ENCODE measurements at places on chromosomes 13 and 19. TPM values are rescaled to one million over a fixed set of nuclear protein-coding genes. Genes with fewer than 3 reads are reported as not detected.

GRCh38 chr19:6721773-6722172 is 1.3 kb upstream of the C3 start:
- DNase-seq, result peak; percentile 46

DNA sequence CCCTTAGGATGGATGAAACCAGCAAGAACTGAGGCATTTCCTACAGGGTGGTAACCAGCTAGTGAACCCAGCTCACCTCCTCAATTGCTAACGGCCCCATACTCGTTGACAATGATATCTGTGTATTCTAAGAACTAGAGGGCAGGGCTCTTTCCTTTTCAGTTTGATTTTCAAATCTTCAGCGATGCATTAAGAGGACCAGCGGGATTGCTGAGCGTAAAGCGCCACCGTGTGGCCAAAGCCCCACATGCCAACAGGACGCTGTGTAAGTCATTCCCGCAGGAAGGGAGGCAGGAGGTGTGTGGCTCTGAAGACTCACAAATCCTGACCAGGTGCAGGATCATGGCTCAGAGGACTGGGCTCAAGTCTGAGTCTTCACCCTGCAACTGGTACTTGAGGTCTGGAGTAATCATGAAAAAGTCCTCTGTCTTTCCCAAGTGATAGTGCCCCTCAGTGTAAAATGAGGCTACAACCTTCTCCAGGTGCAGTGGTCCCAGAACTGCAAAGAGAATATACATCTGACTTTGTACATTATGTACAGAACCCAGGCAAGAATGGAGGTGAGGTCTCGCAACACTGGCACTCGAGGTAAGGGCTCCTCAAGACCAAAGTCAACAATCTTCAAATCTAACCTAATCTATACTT is 40.9 kb downstream of the C13orf42 start:
- peak; percentile 90 for DNase-seq

GRCh38 chr13:20831933-20832332 is 58.2 kb upstream of the EEF1AKMT1 start:
- DNase-seq, result no peak

DNA sequence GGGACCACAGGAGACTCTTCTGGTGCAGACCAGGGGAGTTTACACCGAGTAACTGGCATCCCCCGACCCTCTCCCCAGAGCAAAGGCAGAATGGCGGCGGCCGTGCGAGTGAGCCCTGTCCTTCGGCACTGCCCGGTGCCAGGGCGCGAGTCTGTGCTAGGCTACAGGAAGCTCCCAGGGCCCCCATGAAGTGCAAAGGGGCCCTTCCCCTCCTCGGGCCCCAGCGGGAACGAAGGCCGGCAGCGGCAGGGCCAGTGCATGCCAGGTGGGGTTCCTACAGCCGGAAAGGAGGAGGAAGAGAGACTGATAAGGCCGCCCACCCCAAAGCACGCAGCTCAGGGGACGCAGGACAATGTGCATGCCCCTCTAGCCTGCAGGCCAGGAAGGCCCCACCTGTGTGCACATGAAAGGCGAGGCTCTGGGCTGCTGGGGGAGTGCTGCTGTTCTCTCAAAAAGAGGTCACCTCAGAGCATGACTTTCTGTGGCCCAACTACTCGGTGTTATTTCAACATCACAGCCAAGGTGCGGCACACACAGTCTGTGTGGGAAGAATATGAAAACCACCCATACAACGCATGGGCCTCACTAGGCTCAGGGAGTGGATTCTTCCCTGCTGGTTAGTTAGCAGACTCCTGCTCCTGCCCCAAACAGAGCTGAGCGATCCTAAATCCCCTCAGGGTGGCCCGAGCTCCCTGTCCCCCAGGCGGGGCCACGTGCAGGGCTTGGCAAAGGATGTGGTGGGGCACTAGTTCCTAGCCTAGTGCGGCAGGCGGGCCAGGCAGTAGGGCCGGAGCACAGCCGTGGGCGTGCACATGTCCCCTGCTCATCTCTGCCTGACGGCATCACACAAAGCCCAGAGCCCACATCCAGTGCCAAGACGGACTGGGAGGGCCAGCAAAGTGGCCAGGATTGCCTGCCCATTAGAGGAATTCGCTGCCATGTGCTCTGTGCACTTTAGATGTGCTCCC is 28.4 kb upstream of the TIMM44 start:
- peak; percentile 53 for DNase-seq

GRCh38 chr13:49494645-49495044 is 1.1 kb upstream of the PHF11 start:
- no peak for DNase-seq

DNA sequence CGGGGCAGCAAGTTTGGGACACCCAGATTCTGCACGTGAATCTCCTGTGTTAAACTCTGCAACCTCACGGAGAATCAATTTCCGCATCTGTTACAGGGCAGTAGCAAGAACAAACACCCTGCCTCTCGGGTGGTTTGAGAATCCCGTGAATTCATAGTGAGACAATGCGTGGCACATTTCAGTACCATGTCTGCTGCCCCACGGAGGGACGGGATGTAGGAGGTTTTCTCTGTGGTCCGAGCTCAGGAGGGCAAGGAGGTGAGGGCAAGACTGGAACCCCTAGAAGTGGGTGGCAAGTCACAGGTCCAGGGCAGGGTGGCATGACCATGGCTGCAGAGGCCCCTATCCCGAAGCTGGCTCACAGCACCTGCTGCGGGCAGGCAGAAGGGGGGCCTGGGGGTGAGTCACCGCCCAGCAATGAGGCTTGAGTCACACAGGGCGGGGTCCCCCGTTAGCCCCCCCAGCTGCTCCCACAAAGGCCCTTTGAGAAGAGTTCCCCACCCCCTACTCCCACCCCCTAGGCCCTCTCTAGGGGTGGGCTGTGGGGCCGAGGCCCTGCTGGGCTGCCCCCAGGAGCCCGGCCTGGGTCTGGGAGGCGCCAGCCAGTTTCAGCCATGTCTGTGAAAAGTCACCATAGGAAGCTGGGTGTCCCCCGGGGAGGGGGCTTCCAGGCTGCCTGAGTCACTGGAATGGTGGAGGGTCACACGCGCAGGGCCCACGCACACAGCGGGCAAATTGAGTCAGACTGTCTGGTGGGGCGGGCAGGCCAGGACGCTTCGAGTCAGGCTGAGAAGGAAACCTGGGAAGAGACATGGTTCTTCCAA is 25.8 kb upstream of the NANOS3 start:
- DNase-seq, result peak; percentile 99

GRCh38 chr19:5873617-5874199 is 3.4 kb upstream of the FUT5 start:
- DNase-seq, result peak; percentile 42

GRCh38 chr13:27421101-27421871 is 3.1 kb upstream of the GTF3A start:
- DNase-seq, result no peak

DNA sequence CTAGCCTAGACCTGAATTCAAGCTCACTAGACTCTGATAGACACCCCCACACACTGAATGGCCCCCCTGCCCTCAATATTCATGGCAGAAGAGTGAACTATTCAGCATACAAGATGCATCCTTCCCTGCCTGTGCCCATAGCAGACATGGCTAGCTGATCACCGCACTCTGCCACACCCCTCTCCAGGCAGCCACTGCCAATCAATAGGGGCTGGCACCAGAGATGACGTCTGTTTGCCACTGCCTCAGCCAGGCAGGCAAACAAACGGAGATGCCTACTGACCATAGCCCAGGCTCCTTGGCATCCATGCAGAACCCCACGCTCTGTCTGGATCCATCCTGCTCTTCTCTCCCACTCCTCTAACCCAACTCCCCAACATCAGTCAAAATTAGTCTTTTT is 13.8 kb upstream of the NPAS1 start:
- peak; percentile 90 for DNase-seq

GRCh38 chr19:3025549-3025886 is 3.6 kb downstream of the TLE2 start:
- peak; percentile 54 for DNase-seq

- no peak for DNase-seq
Observed at GRCh38 chr13:44726778-44727177, 150.6 kb upstream of the TSC22D1 start.

ONECUT3 gene
- total RNA-seq, result not detected

TMEM143 gene
- 4.7 TPM for total RNA-seq

LYPD5 gene
- 0.29 TPM for total RNA-seq

ADM5 gene
- total RNA-seq, result under 0.01 TPM

ARRDC2 gene
- 22.4 TPM for total RNA-seq

CDC37 gene
- total RNA-seq, result 131 TPM

OXGR1 gene
- total RNA-seq, result not detected
